ENCODE measurements at places on chromosomes 6 and 20.
A peak's percentile ranks its signal among the peaks of the same experiment; 100 is the strongest.

DNA sequence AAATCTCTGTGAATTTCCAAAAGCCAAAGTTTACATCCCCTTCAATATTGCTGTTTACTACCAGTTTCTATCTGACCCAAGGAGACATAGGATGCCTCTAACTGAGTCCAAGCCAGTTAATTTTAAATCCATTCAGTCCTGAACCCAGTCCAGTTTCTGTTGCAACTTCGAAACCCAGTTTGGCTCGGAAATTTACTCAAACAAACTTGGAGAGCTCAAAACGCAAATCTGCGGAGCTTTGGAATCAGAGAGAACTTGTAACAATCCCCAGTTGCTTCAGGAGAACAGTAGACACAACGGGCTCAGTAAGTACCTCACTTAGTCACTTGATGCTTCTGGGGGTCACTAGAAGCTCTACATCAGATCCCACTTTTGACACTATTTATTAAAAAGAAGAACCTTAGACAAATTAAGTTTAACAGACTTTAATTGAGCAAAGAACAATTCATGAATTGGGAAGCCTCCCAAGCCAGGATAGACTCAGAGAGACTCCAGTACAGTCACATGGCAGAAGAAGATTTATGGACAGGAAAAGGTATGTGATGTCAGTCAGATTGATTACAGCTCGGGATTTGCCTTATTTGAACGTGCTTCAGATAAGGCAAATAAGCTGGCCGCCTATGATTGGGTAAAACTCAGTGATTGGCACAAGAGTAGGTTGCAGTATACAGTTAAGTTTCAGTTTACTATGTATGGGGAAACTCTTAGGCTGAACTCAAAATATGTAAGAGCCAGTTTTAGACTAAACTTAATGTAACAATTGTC lies 118.0 kb downstream of the RFPL4B start:
- no peak overlapping the region for H3K27ac ChIP-seq
- H3K27me3 ChIP-seq = no peaks in the 10 kb centered on the region
- DNase-seq = no peak
- no peak overlapping the region for H3K4me3 ChIP-seq

- no peak overlapping the region for H3K27ac ChIP-seq
- no peaks in the 10 kb centered on the region for H3K36me3 ChIP-seq
- DNase-seq = no peak
These were observed 181.9 kb downstream of the TBC1D7 start for GRCh38 chr6:13146442-13146841.

GRCh38 chr6:6545616-6546317 lies 42.8 kb upstream of the LY86 start:
- no peaks in the 10 kb centered on the region for H3K36me3 ChIP-seq
- peaks cover 56% of the 10 kb centered on the region for H3K27me3 ChIP-seq
- no peak overlapping the region for H3K4me3 ChIP-seq
- no peak for DNase-seq

DNA sequence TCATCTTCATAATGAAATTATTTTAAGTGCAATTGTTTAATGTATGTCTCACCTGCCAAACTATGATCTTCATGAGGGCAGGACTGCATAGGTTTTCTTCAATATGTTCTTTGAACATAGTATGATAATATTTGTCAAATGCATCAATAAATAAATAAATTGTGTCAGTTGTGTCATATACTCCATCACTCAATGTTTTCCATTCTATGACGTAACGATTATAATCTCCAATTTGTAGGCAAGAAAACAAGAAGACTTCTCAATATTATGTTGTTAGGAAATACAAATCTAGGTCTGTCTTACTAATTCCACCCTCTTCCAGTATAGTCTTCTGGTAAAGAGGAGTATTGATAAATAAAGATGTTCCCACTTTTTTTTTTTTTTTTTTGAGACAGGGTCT lies 858.1 kb downstream of the MAFB start:
- DNase-seq = no peak
- no peaks in the 10 kb centered on the region for H3K4me1 ChIP-seq
- no peak overlapping the region for H3K4me3 ChIP-seq
- H3K27me3 ChIP-seq = peaks cover 7% of the 10 kb centered on the region
- no peak overlapping the region for H3K27ac ChIP-seq
- H3K36me3 ChIP-seq = no peaks in the 10 kb centered on the region

- peak overlapping the region; percentile 95 for H3K4me3 ChIP-seq
- H3K27ac ChIP-seq = peak overlapping the region; percentile 99
- DNase-seq = peak; percentile 92
- H3K27me3 ChIP-seq = no peaks in the 10 kb centered on the region
- H3K4me1 ChIP-seq = peaks cover 34% of the 10 kb centered on the region
- peaks cover 14% of the 10 kb centered on the region for H3K36me3 ChIP-seq
These were observed 2.7 kb upstream of the C6orf62 start for GRCh38 chr6:24721461-24722215.

GRCh38 chr20:16596991-16597390 lies 23.7 kb upstream of the KIF16B start:
- H3K4me3 ChIP-seq = no peak overlapping the region
- DNase-seq = no peak
- peaks cover 30% of the 10 kb centered on the region for H3K27me3 ChIP-seq
- peaks cover 5% of the 10 kb centered on the region for H3K4me1 ChIP-seq
- no peak overlapping the region for H3K27ac ChIP-seq

- peaks cover 21% of the 10 kb centered on the region for H3K4me1 ChIP-seq
- H3K27ac ChIP-seq = peak overlapping the region; percentile 60
- H3K27me3 ChIP-seq = peaks cover 69% of the 10 kb centered on the region
- peak overlapping the region; percentile 84 for H3K4me3 ChIP-seq
- DNase-seq = no peak
These were observed 145.1 kb upstream of the ZNF184 start for GRCh38 chr6:27617700-27618689.
